ENCODE measurements at places on chromosomes 3 and 15. TPM values are rescaled to one million over a fixed set of nuclear protein-coding genes. Genes with fewer than 3 reads are reported as not detected.

DNA sequence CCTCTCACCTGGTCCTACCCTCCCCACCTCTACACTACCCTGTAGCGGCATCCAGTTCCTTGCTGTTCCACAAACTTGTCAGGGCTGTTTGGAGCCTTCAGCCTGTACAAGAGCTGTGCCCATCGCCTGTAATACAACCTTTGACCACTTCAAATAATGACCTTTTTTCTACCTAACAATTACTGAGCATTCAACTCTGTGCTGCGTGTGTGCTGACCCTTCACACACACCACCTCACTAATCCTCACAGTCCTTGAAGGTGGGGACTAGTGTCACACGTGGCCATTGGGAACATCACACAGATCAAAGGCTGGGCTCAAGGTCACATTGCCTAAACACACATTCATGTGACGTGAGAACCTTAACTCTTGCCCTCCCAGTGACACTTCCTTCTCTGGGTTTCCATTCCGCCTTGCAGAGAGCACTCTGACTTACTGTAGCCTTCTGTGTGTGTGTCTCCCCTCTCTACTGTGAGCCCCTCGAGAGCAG is 3.1 kb downstream of the C3orf20 start:
- H3K27ac ChIP-seq: no peak overlapping the region
- DNase-seq: no peak
- H3K27me3 ChIP-seq: no peaks in the 10 kb centered on the region
- peaks cover 20% of the 10 kb centered on the region for H3K36me3 ChIP-seq

GRCh38 chr15:77877869-77878577 is 199.5 kb downstream of the TBC1D2B start:
- H3K27me3 ChIP-seq: no peaks in the 10 kb centered on the region
- DNase-seq: no peak

DNA sequence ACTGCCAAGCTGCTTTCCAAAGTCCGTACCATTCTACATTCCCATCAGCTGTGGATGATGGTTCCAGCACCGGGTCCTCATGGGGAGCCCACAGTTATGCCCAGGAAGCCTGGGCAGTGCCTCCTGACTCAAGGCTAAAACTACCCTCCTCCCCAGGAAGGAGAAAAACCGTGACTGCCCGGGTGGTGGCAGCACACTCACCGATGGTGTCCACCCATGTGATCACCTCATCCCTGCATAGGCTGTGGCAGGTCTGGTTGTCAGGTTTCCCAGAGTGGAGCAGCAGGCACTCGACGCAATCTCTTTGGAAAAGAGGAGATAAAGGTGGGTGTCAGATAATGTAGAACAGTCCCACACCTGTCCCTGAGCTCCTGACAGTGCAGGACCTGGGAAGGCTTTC is 38.6 kb downstream of the UMPS start:
- H3K36me3 ChIP-seq: no peaks in the 10 kb centered on the region
- peaks cover 9% of the 10 kb centered on the region for H3K4me1 ChIP-seq
- peak; percentile 10 for DNase-seq
- H3K27me3 ChIP-seq: peaks cover 3% of the 10 kb centered on the region

Gene GOLGA6L7
- not detected for polyA plus RNA-seq

Gene MESP2
- not detected for polyA plus RNA-seq

GRCh38 chr15:83275412-83275811 is 9.1 kb downstream of the BNC1 start:
- H3K27me3 ChIP-seq: peaks cover 26% of the 10 kb centered on the region
- H3K4me1 ChIP-seq: no peaks in the 10 kb centered on the region
- no peak overlapping the region for H3K27ac ChIP-seq
- no peak overlapping the region for H3K4me3 ChIP-seq
- DNase-seq: no peak

- H3K4me1 ChIP-seq: no peaks in the 10 kb centered on the region
- no peak overlapping the region for H3K27ac ChIP-seq
- no peak overlapping the region for H3K4me3 ChIP-seq
- DNase-seq: no peak
- H3K27me3 ChIP-seq: peaks cover 3% of the 10 kb centered on the region
These were observed 40.8 kb upstream of the LRTM1 start for GRCh38 chr3:54968546-54969172.

- no peak overlapping the region for H3K4me3 ChIP-seq
- H3K27ac ChIP-seq: no peak overlapping the region
- DNase-seq: no peak
- no peaks in the 10 kb centered on the region for H3K4me1 ChIP-seq
These were observed 169.3 kb downstream of the GBE1 start for GRCh38 chr3:81592101-81592500.

Gene CELF6
- polyA plus RNA-seq: 0.13 TPM

DNA sequence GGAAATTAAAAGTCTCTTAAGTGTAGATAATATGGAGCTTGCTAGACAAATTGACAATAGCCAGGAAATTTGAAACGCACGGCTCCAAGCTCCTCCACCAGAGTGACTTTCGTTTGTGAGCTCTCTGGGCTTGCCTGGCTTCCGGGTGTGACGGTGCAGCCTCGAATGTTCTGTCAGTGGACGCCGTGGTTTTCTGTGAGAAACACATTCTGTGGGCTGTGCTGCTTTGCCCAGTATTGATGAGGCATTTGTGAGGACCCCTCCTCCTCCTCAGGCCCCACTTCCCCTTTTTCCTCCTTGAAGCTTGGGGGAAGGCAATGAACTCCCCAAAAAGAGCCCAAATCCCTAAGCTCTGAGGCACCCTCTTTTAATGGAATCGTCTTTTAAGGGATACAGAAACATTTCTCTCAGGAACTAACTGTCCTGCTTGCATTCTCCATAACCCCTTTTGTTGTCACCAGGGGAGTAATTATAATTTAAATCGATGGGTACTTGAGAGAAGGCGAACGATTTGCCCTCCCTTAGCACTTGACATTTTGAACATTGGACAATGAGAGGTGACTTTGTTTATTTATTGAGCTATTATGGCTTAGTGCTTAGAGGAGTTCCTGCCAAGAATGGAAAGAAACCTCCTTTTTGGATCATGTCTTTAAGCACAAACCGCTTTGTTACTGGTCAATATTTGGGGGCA is 40.8 kb downstream of the POLR2M start:
- peaks cover 6% of the 10 kb centered on the region for H3K36me3 ChIP-seq
- H3K4me1 ChIP-seq: peaks cover 8% of the 10 kb centered on the region
- peaks cover 3% of the 10 kb centered on the region for H3K27me3 ChIP-seq
- peak overlapping the region; percentile 43 for H3K27ac ChIP-seq
- no peak for DNase-seq

- no peaks in the 10 kb centered on the region for H3K36me3 ChIP-seq
- H3K27ac ChIP-seq: no peak overlapping the region
- H3K4me3 ChIP-seq: no peak overlapping the region
- H3K4me1 ChIP-seq: no peaks in the 10 kb centered on the region
These were observed 67.8 kb upstream of the ITGA11 start for GRCh38 chr15:68499620-68500312.

DNA sequence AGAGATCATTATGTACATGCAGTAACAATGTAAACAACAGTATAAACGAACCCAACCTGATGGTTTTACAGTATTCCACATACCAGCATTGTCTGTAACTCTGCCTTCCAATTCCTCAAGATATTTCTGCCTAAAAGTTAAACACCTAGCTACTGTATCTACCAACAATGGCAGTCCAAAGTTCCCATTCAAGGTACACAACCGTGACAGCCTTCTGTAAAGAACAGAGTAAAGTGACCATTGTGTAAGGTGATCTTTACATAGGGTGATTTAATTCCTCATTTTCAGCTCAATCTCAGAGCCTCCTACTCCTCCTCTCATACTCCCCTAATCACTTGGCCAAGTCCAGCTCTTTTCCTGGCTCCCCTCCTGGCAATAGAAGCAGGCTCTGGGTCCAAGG is 10.4 kb downstream of the SECISBP2L start:
- no peak overlapping the region for H3K4me3 ChIP-seq
- peaks cover 2% of the 10 kb centered on the region for H3K27me3 ChIP-seq
- H3K36me3 ChIP-seq: peaks cover 10% of the 10 kb centered on the region
- H3K27ac ChIP-seq: no peak overlapping the region
- peaks cover 32% of the 10 kb centered on the region for H3K4me1 ChIP-seq

Gene ERICH6
- 0.94 TPM for polyA plus RNA-seq

- no peak overlapping the region for H3K4me3 ChIP-seq
- H3K27me3 ChIP-seq: peaks cover 9% of the 10 kb centered on the region
- no peak overlapping the region for H3K27ac ChIP-seq
- peaks cover 12% of the 10 kb centered on the region for H3K4me1 ChIP-seq
- H3K36me3 ChIP-seq: no peaks in the 10 kb centered on the region
These were observed 166.7 kb upstream of the THBS1 start for GRCh38 chr15:39414201-39414600.

Gene TM4SF18
- not detected for polyA plus RNA-seq

Gene SH2D7
- not detected for polyA plus RNA-seq

Gene GLDN
- polyA plus RNA-seq: not detected

DNA sequence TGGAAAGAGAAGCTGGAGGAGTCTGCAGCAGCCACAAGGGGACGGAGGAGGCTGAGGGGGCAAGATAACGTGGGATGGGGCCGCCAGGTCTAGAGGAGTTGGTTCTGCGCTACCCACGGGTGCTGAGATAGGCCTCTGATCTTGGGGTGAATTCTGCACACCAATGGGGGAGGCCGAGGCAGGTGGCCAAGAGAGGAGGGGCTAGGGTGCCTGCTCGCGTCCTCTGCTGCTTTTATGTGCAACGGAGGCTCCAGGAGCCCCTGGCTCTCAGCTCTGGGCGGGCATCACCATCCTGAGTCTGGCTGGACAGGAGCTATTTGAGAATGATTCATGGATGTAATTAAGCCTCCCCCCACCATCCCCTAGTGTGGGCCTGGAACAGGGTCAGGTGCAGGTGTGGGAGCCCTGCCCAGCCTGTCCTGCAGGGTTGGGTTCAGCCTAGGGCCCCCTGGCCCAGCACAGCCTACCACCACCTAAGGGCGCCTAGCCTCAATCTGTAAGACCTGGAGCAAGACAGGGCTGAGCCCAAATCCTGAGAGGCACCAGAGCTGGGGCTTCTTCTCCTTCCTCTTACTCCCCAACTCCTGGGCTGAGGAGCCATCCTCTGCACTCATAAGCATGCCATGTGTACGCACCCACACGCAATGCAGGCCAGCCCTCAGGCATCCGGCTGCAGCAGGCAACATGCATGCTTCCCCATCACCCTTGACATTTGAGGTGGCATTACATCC is 32.3 kb upstream of the SEMA3F start:
- no peak for DNase-seq
- H3K27ac ChIP-seq: no peak overlapping the region
- no peak overlapping the region for H3K4me3 ChIP-seq
- H3K36me3 ChIP-seq: no peaks in the 10 kb centered on the region
- H3K27me3 ChIP-seq: peaks cover 5% of the 10 kb centered on the region

DNA sequence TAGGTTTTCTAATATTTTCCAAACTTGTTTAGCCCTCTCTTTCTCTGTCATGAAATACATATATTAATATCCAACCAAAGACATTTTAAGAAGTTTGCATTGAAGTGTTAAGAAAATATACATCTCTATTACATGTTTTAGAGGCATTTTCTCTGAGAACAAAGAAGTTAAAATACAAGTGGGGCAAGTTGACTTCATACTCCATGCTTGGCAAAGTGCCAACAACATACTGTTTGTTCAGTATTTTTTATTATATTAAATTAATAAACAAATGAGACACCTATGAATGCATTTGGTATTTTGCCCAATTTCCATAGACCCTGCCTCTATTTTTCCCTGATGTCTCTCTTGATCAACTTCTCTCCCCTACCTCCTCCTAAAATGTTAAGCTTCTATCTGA is 232.8 kb upstream of the MRPL3 start:
- peaks cover 4% of the 10 kb centered on the region for H3K27me3 ChIP-seq
- H3K36me3 ChIP-seq: no peaks in the 10 kb centered on the region
- no peak overlapping the region for H3K4me3 ChIP-seq

Data from immature natural killer cell (primary cell).